Fibroblast of the aortic adventitia (primary cell): ENCODE measurements at places on chromosomes 7 and 10. TPM values are rescaled to one million over a fixed set of nuclear protein-coding genes. Genes with fewer than 3 reads are reported as not detected.

GRCh38 chr10:14665304-14665703 is 109.4 kb downstream of the FAM107B start:
- DNase-seq: no peak

The TSC22D4 gene
- 25.6 and 31.6 TPM in 2 replicates for total RNA-seq

DNA sequence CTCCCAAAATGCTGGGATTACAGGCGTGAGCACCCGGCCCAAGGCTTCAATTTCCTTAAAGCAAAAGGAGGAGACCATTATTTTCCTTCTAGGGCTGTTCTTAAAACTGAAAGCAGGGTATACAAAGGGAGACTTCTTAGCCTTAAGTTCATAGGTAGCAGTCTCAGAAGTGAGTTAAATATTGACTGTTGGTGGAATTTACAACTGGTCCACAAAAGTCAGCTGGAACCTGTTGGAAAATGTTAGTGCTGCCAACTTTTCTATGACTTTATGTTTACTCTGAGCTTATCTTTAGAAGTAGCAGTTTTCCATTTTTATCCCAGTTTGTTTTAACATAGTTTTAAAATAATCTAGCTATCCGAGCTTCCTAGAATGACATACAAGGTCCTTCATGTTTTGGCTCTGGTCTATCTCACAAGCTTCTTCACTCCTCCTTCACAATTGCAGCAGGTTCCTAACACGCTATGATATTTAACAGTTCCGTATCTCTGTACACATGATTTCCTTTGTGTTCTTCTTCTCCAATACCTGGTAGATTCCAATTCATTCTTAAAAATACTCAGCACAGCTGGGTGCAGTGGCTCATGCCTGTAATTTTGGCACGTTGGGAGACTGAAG is 3.3 kb downstream of the SLC26A3 start:
- DNase-seq: peak; percentile 40

- no peak for DNase-seq
Observed at GRCh38 chr7:131800008-131800407, 243.6 kb upstream of the PODXL start.
